Stimulated activated naive CD4-positive, alpha-beta T cell treated with Interleukin-2 at 50 U/mL for 16 hours (primary cell): ENCODE measurements at places on chromosomes 13 and 19.

DNA sequence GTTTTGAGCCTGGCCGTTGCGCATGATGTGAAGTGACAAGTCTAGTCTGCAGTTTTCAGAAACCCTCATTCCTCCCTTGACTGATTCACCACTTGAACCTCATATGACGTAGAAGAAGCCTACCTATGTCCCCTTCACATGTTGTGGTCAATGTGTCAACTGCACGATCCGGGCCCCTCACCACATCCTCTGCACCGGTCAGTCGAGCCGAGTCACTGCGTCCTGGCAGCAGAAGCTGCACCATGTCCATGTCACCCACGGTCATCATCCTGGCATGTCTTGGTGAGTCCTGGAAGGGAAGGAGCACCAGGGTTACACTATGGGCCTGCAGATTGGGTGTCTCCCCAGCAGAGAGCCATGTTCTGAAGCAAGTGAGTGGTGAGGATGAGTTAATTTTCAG, at the start of gene KIR2DL4:
Gene KIR2DL4, plus strand, starts transcription at position 201 of the 400 bp plus-strand sequence. Its CDS starts 42 bp downstream, at position 243.
- DNase-seq, result no peak

DNA sequence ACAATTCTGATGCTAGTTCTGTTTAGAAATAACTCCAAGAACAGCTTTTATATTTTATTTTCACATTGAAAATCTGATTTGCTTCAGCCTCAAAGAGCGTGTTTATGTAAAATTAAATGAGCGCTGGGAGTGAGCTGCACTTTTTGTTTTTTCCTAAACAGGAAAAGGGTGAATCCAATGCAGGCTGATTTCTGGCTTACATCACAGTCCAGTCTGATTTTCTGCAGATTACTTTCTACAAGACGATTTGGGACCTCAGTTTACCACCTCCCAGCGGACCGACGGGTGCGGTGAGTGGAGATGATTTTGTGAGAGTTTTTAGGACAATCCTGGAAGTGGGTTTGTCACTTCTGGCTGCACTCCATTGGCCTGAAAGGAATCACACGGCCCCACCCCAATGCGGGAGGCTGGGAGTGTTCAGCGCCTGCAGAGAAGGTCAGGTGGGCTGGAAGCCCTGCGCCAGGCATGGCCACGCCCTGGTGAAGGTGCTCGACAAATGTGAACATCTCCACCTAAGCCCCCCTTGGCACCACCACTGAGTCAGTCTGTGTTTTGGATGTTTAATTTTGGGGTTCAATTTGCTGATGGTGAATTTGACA, 90.1 kb downstream of the ANKRD10 start:
- DNase-seq, result no peak

- DNase-seq, result no peak
Observed at GRCh38 chr19:55325172-55325571, at the start of gene TMEM150B. TMEM150B (minus strand) TSS chr19:55325341; CDS start chr19:55321036, 4,305 bp downstream.

DNA sequence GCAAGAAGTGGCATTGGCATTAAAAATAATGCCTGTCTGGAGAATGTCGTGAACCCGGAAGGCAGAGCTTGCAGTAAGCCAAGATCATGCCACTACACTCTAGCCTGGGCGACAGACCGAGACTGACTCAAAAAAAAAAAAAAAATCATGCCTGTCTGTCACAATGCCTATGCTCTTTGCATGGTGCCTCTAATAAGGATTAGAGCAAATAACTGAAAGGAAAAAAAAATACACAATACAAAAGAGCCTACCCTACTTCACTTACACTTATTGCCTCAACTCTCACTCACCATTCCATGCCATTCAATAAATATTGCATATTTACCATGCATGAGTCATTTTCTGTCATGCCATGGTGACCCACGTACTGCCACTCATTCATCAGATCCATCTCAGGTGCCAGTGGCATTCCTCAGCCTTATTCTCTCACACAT, 49.1 kb downstream of the TBC1D4 start:
- no peak for DNase-seq
